Stimulated activated CD8-positive, alpha-beta memory T cell treated with anti-CD3 and anti-CD28 coated beads, Interleukin-2, amount 100 ng/mL, for 1 hour (primary cell): ENCODE measurements at places on chromosomes 5 and 9.

GRCh38 chr5:172602783-172603231 lies 38.3 kb upstream of the NEURL1B start:
- no peak for DNase-seq

DNA sequence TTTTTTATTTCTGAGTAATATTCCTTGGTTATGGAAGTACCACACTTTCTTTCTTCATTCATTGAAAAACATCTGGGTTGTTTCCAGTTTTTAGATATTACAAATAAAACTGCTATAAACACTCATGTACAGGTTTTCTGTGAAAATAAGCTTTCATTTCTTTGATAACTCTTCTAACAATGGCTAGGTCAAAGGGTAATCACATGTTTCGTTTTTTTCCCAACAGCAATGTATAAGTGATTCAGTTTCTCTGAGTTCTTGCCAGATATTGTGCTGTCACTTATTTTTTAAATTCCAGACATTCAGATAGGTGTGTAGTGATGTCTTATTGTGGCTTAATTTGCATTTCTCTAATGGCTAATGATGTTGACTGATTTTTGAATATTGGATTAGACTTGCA lies 16.7 kb upstream of the TNPO1 start:
- DNase-seq: no peak

DNA sequence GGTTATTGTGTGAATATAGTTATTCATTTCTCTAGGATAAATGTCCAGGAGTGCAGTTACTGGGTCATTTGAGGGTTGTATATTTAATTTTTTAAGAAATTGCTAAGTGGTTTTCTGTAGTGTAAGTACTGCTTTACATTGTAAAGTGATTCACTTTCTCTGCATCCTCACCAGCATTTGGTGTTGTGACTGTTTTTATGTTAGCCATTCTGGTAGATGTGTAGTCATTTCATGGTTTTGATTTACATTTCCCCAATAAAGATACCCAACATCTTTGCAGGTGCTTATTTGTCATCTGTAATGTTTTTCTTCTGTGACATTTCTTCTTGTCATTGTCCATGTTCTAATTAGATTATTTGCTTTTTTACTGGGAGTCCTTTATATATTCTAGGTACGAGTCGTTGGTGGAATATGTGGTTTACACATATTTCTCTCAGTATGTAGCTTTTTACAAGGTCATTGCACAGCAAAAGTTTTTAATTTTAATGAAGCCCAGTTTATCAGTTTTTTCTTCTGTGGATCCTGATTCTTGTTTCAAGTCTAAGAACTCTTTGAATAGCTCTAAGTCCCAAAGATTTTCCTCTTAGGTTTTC lies 34.0 kb downstream of the SCGB3A1 start:
- DNase-seq: no peak

GRCh38 chr5:91132550-91132949 lies 250.6 kb downstream of the ARRDC3 start:
- no peak for DNase-seq

GRCh38 chr5:124236361-124237205 lies 509.9 kb downstream of the ZNF608 start:
- no peak for DNase-seq

- DNase-seq: no peak
These were observed 365.3 kb downstream of the MTRR start for GRCh38 chr5:8234179-8234770.

DNA sequence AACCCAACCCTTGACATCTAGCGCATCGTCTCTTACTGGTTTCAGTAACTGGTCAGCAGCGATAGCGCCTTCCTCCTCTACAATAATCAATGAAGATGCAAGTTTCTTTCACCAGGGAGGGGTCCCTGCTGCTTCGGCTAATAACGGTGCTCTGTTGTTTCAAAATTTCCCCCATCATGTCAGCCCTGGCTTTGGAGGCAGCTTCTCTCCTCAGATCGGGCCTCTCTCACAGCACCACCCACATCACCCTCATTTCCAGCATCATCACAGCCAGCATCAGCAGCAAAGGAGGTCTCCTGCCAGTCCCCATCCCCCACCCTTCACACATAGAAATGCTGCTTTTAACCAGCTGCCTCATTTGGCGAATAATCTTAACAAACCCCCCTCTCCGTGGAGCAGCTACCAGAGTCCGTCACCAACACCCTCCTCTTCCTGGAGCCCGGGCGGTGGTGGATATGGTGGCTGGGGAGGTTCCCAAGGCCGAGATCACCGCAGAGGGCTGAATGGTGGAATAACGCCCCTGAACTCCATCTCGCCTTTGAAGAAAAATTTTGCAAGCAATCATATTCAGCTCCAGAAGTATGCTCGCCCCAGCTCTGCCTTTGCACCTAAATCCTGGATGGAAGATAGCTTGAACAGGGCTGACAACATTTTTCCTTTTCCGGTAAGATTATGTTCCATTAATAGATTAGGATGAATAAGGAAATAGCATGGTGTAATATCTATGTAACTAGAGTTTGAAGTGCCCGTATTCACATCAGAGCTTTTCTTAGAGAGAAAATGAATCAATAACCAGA lies 2.2 kb downstream of the CPEB4 start:
- DNase-seq: no peak

- no peak for DNase-seq
These were observed 36.8 kb downstream of the FGD3 start for GRCh38 chr9:92983984-92984589.

- DNase-seq: no peak
These were observed 113.0 kb upstream of the PCA3 start for GRCh38 chr9:76651119-76651705.

DNA sequence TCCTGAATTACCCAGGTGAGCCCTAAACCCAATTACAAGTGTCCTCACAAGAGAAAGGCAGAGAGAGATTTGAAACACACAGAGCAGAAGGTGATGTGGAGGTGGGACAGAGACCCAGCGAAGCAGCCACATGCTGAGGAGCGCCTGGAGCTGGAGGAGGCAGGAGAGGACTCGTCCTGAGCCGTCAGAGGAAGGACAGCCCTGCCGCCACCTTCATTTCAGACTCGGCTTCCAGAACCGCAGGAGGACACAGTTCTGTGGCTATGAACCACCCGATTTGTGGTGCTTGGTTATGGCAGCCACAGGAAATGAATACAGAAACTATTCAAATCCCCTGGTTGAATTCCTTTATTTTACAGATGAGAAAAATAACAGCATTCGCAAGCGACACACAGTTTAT lies 16.4 kb upstream of the FBP1 start:
- DNase-seq: no peak

DNA sequence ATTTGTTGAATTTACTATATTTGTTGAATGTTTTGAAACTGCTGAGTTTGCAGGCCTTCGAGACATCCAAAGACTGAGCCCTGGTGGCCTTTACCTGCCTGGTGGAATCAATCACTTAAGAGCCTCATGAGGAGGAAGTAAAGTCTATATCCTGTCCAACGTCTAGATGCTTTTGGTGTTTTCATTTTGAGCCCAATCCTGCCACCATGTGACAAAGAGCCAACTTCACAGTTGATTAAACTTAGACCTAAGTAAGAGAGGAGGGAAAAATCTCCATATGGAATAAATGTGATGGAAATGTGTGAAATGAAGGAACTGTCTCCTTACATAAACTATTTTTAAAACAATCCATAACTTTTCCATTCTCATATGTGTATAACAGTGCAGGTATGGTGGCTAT lies 220.1 kb downstream of the PRR16 start:
- no peak for DNase-seq

DNA sequence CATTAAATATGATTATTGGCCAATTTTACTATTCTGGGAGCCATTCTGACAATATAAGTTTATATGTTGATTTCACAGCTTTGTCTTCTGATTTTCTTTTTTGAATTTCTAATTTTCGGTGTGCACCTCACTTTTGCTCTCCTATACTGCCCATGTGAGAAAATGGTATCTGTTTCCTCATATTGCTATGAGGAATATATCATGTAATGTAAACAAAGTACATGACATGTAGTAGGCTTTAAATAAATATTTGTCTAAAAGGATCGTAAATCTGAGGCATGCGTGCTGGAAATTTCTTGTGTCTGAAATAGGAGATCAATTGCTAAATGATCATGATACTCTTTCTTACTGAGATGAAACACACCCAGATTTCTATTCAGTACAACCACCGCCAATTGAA lies 119.9 kb downstream of the ZDHHC21 start:
- no peak for DNase-seq

GRCh38 chr9:126607086-126607485 lies 6.6 kb upstream of the LMX1B start:
- DNase-seq: no peak

DNA sequence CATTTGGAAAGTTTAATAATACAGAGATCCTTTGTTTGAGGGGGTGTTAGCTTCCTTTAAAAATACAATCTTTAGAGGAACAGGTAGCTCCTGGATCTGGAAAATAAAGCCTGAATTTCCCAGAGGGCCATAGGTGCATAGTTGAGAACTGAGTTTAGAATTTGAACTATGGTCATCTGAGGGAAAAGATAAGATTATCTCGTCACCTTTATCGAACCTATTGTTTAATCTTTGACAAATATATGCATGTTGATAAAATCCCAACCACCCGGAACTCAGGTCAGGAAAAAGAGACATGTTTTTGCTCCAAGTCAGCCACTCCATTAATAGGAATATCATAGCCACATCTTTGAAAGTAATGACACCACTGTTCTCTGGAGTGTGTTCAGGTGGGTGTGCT lies 91.7 kb upstream of the FAM169A start:
- DNase-seq: no peak
